Colonic mucosa (tissue), 4 donors: ENCODE measurements at places on chromosomes 11 and 22. TPM values are rescaled to one million over a fixed set of nuclear protein-coding genes. Genes with fewer than 3 reads are reported as not detected.

- no peaks in the 10 kb centered on the region for H3K36me3 ChIP-seq
- no peak overlapping the region for H3K27ac ChIP-seq
- H3K27me3 ChIP-seq = no peaks in the 10 kb centered on the region
- no peak for DNase-seq
These were observed 26.2 kb upstream of the LIN7C start for GRCh38 chr11:27532652-27533325.

The SLC22A9 gene
- total RNA-seq = 0.22 TPM

The BLID gene
- not detected for total RNA-seq

- H3K27ac ChIP-seq = no peak overlapping the region
- DNase-seq = no peak
- no peaks in the 10 kb centered on the region for H3K36me3 ChIP-seq
- H3K4me3 ChIP-seq = no peak overlapping the region
- no peaks in the 10 kb centered on the region for H3K27me3 ChIP-seq
- H3K4me1 ChIP-seq = no peaks in the 10 kb centered on the region
These were observed 303.5 kb upstream of the ANO3 start for GRCh38 chr11:26028393-26028911.

DNA sequence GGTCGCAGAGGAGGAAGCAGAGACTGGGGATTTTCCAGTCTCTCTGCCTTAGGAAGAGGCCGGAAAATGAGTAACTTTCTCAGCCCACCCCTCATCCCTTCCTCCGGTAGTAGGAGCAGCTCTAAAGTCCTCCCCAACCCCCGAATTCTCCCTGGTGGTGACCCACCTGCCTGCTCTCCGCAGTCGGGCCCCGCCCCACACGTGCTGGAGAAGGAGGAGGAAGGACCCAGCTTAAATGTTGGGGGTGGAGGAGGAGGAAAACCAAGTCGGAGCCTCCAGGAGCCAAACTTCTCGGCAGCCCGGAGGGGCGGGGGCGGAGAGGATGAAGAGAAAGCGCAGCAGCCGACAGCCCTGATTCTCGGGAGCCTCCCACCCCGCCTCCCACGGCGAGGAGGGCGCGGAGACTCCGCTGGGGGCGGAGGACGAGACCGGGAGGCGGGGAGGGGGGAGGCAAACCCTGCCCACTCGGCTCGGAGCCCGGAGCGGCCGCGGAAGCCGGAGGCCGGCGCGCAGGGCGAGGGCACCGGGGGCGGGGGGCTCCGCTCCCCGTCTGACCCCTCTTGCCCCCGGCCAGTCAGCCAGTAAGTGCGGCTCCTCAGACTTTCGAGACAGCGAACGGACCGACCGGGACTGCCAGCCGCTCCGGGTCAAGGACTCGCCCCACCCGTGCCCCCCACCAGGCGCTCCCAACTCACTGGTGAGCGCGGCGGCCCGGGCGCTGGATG, at the start of gene TPBGL:
TPBGL (plus strand) TSS at position 464 of the 725 bp plus-strand sequence. CDS start 276 bp downstream, outside the sequence.
- H3K27me3 ChIP-seq = peaks cover 28% of the 10 kb centered on the region
- no peaks in the 10 kb centered on the region for H3K36me3 ChIP-seq
- no peak for DNase-seq
